ENCODE measurements at places on chromosomes 11 and 22.
A peak's percentile ranks its signal among the peaks of the same experiment; 100 is the strongest.

GRCh38 chr11:8080674-8081590, at the start of gene TUB:
Gene TUB, plus strand, starts transcription at chr11:8081211. Its CDS starts 300 bp downstream, at chr11:8081511.
- DNase-seq = no peak

DNA sequence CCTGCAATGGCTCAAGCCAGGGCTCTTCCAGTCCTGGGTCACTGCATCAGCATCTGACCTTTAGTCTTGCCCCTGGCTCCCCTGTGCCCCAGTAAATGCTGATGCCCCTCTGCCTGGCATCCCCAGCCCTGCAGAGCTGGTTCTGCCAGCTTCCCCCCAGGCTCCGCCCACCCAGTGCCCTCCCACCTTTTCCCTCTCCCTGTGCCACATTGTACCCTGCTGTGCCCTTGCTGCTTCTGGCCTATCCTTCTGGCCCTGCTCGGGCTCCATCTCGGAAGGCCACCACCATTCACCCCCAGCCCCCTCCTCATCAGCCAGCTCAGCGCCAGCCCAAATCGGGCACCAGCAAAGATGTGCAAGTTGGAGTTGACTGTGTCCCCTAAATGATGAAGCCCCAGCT, 7.4 kb downstream of the CAPN5 start:
- DNase-seq = peak; percentile 58

GRCh38 chr11:14364322-14364721, 5.3 kb upstream of the RRAS2 start:
- no peak for DNase-seq

DNA sequence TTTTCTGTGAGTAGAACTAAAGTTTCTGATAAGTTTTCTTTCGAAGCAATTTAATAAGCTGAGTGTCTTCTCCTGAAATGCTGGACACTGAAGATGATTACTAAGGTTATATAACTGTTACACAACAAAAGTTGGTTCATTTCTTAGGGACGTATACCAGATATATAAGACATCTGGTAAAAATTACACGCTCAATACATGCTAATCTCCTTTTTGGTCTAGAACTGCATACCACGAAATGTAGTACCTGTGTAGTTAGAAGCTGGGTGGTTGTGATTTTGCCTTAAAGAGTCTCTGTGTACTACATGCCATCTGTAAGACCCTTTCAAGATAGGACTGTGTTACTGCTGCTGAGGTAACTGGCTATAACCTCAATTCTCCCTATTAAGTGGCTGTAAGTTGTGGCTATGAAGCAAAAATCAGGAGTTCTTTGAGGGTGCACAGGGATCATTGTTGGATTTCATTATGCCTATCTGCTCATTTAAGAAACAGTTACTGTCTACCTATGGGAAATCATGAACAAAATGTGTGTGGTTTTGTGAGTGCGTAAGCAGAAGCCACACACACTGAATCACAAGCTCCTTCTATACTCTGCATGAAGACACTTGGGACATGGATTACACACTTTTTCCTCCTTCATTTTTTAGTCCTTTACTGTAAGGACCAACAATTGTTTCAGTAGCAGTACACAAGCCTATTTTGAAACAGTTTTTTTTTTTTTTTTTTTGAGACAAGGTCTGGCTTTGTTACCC, 195.9 kb downstream of the SWAP70 start:
- no peak for DNase-seq

- no peak for DNase-seq
Measured at GRCh38 chr11:2858995-2859698, 26.4 kb downstream of the CDKN1C start.

GRCh38 chr22:19448076-19448607, 631 bp upstream of the C22orf39 start:
- DNase-seq = no peak
